ENCODE measurements at places on chromosomes 16 and 17.

DNA sequence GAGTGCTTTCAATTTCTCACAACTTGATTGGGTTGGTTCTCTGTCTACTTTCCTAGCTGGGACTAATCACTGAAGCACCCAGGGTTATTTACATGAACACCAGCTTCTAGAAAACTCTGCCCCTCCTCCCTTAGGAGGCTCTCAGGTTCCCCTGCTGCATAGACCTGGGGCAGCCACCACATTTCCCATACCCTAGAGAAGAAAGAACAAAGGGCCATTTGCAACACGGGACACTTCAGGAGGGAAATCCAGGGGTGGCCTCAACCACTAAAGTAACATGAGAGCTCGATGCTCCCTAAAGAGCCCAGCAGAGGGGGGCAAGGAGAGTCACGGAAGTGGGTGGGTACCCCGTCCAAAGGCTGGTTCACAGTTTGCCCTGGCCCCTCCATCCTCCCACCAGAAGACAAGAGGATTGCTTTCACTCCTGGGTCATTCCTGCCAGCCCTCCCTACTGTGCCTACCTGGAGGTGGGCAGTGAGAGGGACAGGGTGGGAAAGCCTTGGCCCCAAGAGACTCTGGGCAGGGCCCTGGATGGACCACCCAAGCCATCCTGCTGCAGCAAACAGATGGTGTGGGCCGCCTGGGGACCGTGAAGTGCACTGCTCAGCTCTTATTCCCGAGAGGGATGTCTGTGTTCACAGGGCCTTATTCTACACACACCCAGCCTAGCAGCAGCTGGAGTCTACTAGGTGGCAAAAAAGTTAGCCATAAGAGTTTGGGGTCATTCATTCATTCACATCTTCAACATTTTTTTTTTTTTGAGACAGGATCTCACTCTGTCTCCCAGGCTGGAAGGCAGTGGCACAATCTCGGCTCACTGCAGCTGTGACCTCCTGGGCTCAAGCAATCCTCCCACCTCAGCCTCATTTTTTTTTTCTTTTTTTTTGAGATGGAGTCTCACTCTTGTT is 392.1 kb downstream of the SOX9 start:
- no peak for DNase-seq

DNA sequence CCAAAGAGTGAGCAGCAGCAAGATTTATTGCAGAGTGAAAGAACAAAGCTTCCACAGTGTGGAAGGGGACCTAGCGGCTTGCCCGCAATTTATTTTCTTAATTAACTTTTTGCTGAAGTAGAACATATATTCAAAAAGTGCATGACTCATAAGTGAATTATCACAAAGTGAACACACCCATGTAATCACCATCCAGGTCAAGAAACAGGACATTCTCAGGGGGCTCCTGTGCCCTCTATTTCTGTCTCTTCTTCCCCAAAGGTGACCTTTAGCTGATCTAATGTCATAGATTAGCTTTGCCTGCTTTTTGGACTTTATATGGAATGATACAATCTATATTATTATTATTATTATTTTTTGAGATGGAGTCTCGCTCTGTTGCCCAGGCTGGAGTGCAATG is 19.9 kb downstream of the ERAL1 start:
- no peak for DNase-seq

GRCh38 chr17:67203818-67204217 is 41.2 kb downstream of the HELZ start:
- no peak for DNase-seq

- no peak for DNase-seq
These were observed 33.8 kb downstream of the MYH13 start for GRCh38 chr17:10339051-10339450.

- no peak for DNase-seq
These were observed 66.3 kb upstream of the DOC2B start for GRCh38 chr17:247767-248166.

DNA sequence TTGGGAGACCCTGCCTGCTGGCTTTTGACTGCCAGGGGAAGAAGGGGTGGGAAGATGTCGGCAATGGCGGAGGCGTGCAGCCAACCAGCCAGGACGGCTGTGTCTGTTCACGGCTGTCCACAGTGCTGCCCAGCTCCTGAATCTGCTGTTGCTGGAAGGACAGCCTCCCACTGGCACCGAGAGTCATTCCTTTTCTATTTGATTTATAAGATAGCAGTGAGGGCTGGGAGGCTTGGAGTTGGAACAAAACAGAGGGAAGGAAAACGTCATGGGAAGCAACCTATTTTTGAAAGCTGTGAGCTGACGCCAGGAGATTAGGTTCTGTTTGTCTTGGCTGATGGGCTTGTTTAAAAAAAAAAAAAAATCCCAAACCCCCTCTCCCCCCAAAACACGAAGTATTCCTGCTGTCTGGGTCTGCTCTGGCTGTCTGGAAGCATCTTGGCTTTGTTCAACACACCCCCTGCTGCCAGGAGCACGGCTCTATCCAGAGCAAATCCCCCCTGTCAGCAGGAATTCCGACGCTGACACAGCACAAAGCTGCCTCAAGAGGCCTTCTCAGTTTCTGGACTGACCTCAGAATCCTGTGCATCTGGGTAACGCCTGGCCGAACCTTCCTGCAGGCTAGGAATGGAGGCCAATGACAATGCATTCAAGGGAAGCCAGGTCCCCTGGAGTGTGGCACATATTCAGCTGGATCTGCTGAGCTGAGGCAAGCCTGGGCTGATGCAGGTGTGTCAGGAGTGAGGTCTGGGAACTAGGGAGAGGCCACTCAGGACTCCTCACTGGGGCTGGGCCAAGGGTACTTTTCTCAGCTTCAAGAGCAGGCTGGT is 41.0 kb upstream of the SREBF1 start:
- DNase-seq = no peak

DNA sequence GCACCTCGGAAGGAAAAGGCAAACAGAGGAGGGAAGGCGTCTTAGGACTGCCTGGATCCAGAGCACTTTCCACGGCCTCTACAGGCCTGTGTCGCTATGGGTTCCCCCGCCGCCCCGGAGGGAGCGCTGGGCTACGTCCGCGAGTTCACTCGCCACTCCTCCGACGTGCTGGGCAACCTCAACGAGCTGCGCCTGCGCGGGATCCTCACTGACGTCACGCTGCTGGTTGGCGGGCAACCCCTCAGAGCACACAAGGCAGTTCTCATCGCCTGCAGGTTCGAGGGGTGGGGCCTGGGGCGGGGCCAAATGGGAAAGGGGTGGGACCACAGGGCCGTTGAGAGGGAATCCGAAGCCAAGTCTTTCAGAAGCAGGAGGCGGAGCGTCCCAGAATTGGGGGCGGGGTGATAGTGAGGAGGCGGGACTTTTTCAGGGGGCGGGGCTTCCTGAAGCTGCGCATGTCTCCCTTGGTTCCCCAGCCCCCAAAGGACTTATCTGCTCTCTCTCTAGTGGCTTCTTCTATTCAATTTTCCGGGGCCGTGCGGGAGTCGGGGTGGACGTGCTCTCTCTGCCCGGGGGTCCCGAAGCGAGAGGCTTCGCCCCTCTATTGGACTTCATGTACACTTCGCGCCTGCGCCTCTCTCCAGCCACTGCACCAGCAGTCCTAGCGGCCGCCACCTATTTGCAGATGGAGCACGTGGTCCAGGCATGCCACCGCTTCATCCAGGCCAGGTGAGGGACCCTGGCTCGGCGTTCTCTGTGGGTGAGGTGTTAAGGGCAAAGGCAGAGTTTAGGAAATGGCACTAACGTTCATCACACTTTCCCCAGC is 939 bp downstream of the BCL6B start:
- DNase-seq = peak; percentile 78

DNA sequence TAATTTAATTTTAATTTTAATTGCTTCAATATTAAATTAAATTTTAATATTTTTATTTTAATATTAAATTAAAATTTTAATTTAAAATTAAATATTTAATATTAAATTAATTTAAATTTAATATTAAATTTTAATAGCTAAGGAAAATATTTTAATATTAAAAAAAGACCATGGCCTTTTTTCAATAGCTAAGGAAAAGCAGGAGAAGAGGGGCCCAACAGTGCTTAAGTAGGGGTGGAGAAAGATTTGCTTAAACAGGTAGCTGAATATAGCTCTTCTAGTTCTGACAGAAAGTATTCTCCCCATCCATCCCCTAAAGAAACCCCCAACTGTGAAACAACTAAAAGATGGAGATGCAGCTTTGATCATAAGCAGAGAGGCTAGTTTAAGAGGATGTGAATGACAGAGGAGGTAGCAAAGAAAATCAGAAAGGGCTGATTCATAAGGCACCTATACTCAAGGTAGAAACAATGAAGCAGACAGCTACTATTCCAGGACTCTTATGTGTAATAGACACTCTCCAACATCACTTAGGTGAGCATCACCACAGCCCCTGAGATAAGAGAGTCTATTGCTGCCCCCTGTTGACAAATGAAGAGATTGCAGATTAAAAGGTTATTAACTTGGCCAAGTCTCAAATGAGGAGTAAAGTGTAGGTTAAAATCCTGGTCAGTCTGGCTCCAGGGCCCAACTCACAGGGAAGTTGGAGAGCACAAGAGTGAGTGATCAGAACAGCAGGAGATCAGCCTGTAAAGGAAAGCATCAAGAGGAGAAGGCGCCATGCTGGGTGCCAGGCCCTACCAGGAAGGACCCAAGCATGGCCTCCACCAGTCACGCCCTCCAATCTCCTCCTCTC is 7.8 kb upstream of the RNASEK start:
- peak; percentile 69 for DNase-seq

- DNase-seq = no peak
These were observed 129.2 kb downstream of the CPPED1 start for GRCh38 chr16:12674524-12674923.

DNA sequence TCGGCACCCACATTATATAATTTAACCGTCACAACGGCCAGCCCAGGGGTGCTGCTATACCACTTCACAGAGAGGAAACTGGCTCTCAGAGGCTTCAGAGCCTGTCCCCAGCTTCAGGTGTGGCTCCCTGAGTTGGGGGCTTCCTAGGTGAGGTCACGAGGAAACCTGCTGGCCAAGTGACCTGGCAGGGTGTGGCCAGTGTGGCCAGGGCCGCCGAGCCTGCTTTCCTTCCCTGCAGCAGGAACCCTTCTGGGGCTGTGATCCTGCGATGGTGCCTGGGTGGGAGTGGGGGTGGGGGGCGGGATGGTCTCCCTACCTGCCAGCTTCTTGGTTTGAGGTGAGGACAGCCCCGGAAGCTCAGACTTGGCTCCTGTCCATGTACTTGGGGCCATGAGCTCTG is 39.9 kb downstream of the ADCY7 start:
- DNase-seq = no peak

DNA sequence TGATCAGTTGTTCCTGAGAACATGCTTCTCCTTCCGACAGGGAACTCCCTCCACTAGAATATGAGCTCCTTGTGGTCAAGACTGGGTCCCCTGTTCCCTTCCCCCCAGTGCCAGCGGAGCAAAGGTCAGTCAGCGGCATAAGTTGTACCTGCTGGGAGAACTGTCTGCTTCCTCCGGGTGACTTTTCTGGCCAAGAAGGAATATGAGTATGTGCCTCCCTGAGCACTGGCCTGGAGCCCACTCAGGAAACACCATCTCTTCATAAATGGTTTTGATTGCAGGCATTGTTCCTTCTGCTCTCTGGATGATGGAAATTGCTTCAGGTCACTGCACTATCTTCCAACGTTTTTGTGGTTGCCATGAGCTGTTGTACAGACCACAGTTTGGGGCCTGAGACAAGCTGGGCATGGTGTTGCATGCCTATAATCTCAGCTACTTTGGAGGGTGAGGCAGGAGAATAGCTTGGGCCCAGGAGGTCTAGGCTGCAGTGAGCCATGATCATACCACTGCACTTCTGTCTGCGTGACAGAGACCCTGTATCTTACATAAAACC is 2.9 kb upstream of the P4HB start:
- DNase-seq = no peak

DNA sequence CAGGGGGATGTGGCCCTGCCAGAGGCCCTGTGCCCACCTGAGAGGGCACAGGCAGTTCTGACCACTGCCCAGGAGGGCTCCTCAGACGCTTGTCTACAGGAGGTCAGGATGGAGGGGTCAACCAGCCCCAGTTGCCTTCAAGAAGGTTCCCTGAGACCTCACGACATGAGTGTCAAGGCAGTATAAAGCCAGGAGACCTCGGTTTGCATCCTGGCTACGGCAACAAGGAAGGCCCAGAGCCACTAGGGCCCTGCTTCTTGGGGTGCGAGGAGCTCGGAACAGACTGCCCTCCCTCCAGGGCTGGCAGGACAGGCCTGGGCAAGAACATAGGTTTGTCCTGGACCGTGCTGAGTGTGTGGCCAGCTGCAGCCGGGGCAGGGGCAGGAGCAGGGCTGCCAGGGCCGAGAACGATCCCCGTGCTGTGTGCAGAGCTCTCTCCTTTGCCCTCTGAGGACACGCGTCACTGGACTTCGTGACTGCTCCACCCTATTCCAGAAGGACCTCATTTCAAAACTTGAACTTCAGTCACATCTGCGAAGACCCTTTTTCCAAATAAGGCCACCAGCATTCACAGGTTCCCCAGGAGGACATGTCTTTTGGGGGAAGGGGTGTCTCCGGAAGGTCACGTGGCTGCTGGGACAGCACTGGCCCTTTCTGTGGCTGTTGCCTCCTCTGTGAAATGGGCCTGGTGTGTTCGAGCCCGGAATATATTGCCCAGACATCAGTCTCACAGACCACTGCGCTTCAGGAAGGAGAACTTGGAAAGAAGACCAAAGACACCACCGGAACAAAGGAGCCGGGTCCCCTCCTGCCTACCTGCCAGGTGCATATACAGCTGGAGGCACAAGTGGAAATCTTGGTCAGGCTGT is 27.7 kb downstream of the SLC7A5 start:
- DNase-seq = no peak

DNA sequence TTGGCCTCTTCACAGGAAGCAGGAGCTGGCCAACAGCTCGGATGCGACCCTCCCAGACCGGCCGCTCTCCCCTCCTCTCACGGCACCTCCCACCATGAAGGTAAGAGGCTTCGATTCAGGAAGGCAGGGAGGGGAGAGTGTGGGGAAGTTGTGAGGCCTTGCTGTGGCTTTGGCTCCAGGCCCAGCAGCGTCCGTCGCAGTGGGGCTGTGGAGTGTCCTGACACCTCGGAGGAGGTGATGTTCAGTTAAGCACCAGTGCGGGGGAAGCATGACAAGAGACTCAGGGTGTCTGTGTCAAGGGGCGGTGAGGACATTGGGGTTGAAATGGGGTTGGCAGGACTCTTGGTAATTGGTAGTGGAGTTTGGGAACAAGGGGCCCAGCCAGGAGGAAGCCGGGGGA is 109.0 kb downstream of the RAP1GAP2 start:
- DNase-seq = no peak

DNA sequence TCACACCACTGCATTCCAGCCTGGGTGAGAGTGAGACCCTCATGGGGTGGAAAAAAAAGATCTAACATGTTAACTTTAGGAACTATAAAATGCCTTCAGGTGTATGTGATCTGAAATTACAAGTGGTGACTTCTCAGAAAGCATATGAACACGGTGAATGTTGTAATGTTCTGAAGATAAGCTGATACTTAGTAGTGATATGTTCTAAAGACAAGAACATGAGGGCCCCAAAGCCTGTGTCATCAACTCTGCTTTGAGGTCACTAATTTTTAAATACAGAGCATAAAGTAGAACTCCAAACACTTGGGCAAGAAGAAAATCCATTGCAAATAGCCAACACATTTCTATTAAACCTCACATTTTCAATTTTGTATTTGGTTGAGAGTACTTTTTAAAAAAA is 2.6 kb upstream of the FBF1 start:
- DNase-seq = no peak

All from mammary epithelial cell (primary cell).